ENCODE measurements at places on chromosomes 6 and 20.
A peak's percentile ranks its signal among the peaks of the same experiment; 100 is the strongest.

- DNase-seq = no peak
Measured at GRCh38 chr6:47529734-47530133, 52.1 kb downstream of the CD2AP start.

DNA sequence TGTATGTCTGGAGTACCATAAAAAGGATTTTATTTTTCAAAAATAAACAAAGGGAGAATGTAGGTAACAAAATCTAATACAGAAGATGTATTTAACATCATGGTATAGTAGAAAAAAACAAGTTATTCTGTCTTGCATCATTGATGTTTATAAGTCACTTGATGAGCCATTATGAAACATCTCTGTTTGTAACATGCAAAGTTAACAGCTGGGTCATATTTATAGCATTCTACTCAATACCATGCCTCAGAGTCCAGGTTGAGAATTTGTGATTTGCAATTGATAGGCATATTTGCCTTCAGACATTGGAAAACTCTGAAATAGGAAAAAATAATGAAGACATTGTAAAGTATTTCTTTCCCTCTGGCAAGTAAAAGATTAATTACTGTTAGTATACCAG, 52.3 kb upstream of the IL20RA start:
- DNase-seq = no peak

GRCh38 chr20:47773371-47773786, 11.9 kb downstream of the SULF2 start:
- DNase-seq = no peak

DNA sequence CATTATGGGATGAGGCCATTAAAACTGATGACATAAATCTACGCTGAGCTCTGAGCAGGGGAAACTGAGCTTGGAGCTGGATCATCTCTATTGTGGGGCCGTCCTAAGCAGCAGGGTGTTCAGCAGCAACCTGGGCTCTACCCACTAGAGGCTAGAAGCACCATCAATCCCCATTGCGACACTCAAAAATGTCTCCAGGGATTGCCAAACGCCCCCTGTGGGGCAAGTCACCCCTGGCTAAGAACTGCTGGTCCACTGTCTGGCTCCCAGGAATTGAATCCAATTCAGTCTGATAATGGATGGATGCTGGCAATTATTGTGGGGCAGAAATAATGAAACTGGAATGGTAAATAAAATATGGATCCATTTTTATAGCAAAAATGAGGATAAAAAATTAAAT, 38.2 kb downstream of the PMEPA1 start:
- no peak for DNase-seq

- no peak for DNase-seq
Measured at GRCh38 chr20:36260316-36260715, 24.0 kb downstream of the AAR2 start.

DNA sequence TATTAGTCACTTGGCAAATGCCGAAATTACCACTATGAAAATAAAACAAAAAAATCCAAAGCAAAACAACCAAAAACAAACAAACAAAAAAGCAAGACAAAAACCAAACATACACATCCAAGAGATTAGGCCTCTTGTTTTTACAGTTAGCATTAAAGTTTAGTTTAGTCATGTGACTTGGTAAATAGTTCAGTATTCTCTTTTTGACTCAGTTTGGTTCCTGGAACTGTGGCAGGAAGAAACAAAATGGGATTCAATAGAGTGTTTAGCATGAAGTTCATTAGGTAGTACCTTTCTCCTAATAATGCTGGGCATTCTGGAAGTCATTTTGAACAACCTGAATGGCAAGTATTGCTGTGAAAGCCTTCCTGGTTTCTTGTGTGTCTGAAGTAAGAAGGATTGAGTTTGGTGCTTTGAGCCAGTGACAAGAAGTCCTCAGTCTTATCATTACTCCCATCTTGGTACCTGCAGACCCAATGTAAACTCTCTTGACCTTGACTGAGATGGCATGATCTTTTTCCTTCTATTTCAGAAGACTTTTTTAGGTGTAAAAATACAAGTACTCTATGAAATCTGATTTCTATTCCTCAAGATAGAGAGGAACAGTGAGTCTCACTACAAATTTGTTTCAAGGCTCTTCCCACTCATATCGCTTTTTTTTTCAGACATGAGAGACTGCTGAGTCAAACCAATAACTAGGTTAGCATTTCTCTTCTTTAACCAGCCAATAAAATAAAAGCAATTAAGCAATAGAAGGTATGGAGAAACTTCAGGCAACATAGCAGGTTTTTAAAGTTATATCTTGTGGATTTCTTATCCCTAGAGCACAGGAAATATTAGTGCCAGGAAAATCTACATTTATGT, 223.6 kb upstream of the PREP start:
- no peak for DNase-seq

GRCh38 chr6:111590209-111590980, 15.3 kb downstream of the TRAF3IP2 start:
- no peak for DNase-seq

DNA sequence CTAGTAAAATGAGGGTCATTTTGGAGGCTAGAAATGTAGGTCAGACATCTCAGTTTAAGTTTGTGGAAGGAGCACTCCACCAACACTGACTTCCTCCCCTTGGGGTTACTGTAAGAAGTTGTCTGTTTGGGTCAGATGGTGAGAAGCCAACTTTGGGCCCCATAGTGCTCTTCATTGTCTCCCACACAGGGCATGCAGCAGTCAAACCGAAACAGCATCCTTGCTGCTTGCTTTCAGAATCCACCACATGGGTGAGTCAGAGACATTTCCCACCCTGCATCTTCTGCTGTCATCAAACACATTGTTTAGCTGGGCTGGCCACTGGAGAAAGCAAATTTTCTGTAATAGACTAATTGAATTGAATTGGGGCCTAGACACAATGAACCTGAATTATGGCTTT, 16.8 kb downstream of the IL17F start:
- DNase-seq = no peak

GRCh38 chr20:20694591-20694990, 17.9 kb downstream of the RALGAPA2 start:
- DNase-seq = no peak

DNA sequence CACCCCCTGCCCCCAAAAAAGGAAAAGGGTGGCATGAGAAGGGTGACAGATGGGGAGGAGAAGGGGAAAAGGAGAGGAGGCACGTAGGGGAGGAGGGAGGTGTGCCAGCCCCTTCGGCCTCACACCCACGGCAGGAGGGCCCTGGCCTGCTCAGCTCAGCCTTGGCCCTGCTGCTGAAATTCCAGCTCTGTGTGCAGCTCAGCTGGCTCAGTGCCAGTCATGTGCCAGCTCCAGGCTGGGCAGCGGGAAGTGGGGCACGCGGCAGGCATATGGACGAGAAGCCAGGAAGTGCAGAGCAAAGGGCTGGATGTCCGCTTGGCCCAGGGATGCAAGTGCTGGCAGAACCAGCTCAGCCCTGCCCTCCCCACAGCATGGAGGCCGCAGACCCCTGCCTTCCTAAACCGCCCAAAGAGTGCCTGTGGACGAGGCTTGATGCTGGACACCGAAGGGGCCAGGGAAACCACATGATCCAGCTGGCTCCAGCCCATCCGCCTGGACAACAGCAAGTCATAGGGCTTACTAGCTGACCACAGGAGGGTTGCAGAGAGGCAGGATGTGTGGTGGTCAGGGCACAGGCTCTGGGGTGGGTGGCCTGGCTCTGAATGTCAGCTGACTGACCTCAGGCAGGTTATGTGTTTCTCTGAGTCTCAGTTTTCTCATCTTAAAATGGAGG, 60.2 kb downstream of the NOL4L start:
- DNase-seq = no peak

DNA sequence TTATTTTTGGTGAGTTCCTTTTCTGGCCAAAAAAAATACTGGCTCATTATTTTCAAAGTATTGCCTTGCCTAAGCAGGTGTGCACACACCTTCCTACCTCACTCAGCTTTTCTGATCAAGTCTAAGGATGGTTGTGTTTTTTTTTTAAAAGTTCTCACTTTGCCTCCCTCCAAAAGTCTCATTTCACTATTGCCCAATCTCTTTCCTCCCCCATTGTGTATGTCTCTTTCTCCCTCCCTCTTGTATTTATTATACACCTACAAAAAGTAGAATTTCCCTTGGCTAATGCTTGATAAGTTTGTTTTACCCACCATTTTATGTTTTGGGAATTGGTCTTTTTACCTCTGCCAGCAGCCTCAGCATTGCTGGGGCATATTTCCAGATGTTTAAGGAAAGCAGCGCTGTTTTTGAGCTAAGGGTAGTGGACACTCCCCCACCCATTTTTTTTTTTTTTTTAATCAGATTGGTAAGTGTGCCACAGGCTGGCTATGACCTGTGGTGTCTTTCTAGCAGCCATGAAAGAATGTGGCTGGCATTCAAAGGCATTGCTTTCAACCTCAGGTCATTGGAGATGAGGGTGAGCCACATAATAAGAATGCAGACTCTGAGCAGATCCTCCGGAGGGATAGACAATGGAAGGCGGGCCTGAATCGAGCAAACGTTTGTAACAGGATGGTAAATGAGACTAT, 668.6 kb downstream of the UTRN start:
- DNase-seq = peak; percentile 12

DNA sequence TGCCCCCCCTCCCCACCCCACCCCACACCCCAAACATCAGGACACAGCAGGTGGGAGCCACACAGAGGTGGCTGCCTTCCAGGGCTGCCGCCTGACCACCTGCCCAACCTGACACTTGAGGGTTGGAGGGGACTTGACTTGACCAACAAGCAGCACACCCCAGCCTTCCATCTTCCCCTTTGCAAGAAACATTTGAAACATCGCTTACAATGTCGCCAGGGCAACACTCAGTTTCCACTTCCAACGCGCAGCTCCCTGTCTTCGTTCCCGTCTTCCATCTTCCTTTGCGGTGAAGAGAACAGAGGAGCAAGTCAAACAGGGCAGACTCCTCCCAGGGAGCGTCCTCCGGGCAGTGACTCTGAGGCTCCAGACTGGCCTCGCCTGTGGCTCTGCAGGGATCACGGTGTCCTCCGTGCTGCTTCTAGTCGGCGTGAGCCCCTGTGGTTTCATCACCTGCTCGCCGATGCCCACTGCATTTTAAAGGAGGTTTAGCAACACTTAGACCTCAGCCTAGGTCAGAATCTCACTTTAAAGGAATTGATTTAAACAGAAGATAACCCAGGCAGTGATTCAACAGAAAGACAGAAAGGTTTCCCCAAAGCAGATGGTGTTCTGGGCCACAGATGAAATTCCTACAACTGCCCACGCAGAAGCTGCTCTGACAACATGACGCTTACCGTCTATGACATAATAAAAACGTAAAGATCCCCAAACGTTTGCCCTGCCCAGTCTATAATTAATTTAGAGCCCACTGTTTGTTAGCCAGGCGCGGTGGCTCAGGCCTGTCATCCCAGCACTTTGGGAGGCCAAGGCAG, 130.8 kb downstream of the TAF4 start:
- no peak for DNase-seq

GRCh38 chr20:25984933-25985332, 288.3 kb upstream of the ZNF337 start:
- no peak for DNase-seq

GRCh38 chr6:22807818-22808217, 238.5 kb downstream of the HDGFL1 start:
- no peak for DNase-seq

DNA sequence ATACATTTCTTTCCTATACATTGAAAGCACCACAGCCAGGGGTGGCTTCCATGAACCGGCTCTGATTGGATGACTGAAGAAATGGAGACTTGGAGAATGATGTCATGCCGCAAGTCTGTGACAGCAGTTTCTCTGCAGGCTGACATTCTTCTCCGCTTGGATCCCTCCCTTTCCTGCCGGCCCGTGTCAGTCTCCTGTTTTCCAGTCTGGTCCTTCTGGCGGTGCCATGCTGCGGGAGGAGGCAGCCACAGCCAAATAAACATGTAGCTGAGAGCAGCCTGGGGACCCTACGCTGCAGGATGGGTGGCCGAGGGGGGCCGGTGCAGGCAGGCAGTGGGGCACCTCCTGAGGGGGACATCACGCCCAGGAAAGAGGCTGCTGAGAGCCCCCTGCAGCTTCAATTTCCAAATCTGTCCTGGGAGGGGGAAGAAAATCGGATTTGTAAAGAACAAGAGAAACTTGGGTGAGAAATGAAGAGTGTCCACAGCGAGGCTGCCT, 178.0 kb downstream of the TAF4 start:
- no peak for DNase-seq

GRCh38 chr6:31358302-31358701, 1.3 kb upstream of the HLA-B start:
- no peak for DNase-seq

- DNase-seq = no peak
Measured at GRCh38 chr20:33839591-33839990, 28.4 kb downstream of the CHMP4B start.

DNA sequence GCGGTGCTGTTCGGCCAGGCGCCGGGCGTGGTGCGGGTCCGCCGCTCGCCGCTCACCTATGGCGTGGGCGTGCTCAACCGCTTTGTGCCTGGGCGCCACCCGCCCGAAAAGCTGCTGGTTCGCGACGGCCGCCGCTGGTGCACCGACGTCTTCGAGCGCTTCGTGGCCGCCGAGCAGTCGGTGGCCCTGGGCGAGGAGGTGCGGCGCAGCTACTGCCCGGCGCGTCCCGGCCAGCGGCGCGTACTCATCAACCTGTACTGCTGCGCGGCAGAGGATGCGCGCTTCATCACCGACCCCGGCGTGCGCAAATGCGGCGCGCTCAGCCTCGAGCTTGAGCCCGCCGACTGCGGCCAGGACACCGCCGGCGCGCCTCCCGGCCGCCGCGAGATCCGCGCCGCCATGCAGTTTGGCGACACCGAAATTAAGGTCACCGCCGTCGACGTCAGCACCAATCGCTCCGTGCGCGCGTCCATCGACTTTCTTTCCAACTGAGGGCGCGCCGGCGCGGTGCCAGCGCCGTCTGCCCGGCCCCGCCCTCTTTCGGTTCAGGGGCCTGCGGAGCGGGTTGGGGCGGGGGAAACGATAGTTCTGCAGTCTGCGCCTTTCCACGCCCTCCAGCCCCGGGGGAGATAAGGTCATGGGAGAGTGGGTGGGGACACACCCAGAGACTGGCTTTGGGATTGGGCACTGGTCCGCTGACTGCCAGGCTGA, 15.7 kb downstream of the ADISSP start:
- no peak for DNase-seq

DNA sequence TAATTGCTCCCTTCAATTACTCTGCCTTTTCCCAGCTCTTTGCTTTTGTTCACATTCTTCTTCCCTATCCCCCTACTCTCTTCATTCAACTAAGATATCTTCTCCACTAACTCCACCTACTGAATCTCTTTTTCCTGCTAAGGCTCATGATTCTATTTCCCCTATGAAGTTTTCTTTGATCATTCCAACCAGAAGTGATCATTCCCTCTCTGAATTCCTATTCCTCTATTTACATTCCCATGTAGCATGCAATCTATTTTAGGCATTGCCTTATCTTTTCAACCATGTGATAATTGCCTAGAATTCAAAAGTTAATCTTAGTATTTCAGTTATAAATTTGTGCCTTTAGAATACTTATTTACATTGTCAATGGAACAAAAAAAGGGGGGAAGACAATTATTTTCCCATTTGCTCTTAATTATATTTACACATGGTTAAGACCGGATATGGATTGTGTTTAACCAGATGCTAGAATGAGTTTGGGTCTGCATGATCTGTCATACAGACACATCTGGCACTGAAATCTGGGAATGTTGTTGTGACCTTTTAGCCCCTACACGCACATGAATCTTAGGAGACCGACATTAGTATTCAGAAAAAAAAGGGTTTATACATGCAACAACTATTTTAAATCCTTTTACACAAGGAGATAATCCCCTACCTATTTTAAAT, 20.8 kb downstream of the MOXD1 start:
- no peak for DNase-seq

All from T1000 (cell line).